ENCODE measurements at places on chromosomes 4 and X. TPM values are rescaled to one million over a fixed set of nuclear protein-coding genes. Genes with fewer than 3 reads are reported as not detected.

GRCh38 chrX:1102786-1103185, 109.7 kb downstream of the CRLF2 start:
- DNase-seq, result no peak

GRCh38 chrX:150527108-150527507, 41.3 kb upstream of the MTM1 start:
- DNase-seq, result no peak

GRCh38 chrX:45761920-45762319, 561.2 kb upstream of the DIPK2B start:
- DNase-seq, result no peak

- DNase-seq, result no peak
Measured at GRCh38 chr4:140711910-140712309, 44.3 kb downstream of the TBC1D9 start.

- DNase-seq, result no peak
Measured at GRCh38 chr4:89001647-89002445, 55.1 kb downstream of the FAM13A start.

Gene NKRF
- total RNA-seq, result 15.7 TPM
